ENCODE measurements at places on chromosomes 16 and 17. TPM values are rescaled to one million over a fixed set of nuclear protein-coding genes. Genes with fewer than 3 reads are reported as not detected.

Gene ABCA6
- total RNA-seq = 14.6 TPM

Gene BRIP1
- 0.11 TPM for total RNA-seq

GRCh38 chr16:57186872-57187854, 1.0 kb downstream of the RSPRY1 start:
- DNase-seq = no peak

- DNase-seq = no peak
Observed at GRCh38 chr16:81036751-81037350, 1.2 kb downstream of the ATMIN start.

- no peak for DNase-seq
Observed at GRCh38 chr16:9484426-9484825, 393.0 kb downstream of the HAPSTR1 start.

DNA sequence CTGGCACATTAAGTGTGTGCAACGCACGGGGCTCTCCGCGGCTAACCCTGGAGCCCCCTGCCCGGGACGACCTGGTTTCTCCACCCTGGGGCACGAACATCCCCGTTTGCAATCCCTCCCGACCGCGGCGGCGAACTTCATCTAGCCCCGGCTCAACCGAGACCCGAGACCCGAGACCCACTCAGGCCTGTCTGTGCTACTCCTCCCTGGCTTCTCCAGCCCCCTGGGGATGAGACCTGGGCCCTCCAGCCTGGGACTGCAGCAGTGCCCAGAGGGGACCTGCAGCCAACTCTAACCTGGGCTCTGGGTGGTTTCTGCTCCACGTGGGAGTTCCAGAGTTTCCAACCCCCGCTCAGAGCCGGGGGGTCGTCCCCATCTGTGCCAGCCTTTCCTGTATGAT, 73.5 kb downstream of the TIMM22 start:
- no peak for DNase-seq

Measured in cardiac septum (tissue), 1 donor.